ENCODE measurements at places on chromosomes 1 and 21. TPM values are rescaled to one million over a fixed set of nuclear protein-coding genes. Genes with fewer than 3 reads are reported as not detected.

DNA sequence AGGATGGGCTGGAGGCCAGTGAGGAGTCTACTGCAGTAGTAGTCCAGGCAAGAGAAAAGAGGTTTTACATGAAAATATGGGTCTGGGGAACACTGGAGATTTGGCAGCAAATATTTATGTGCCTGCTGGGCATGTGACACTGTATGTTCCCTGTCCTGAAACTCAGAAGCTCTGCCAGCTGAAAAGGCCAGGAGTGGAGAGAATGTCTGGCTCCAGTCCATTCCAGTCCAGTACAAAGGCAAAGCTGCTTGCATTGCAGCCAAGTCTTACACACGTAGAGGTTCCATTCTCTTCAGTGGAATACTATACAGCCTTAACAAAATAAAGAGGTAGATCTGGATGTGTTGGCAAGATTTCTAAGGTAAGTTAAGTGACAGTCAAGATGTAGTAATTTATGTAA, 7.5 kb upstream of the YBX1 start:
- H3K27me3 ChIP-seq = no peaks in the 10 kb centered on the region
- no peaks in the 10 kb centered on the region for H3K4me1 ChIP-seq
- peaks cover 2% of the 10 kb centered on the region for H3K36me3 ChIP-seq
- DNase-seq = no peak

- DNase-seq = no peak
- H3K36me3 ChIP-seq = no peaks in the 10 kb centered on the region
Observed at GRCh38 chr1:159851407-159851806, 11.1 kb downstream of the VSIG8 start.

SHISA4 gene
- total RNA-seq = 39.9 TPM

WNT2B gene
- 5.8 TPM for total RNA-seq

DNA sequence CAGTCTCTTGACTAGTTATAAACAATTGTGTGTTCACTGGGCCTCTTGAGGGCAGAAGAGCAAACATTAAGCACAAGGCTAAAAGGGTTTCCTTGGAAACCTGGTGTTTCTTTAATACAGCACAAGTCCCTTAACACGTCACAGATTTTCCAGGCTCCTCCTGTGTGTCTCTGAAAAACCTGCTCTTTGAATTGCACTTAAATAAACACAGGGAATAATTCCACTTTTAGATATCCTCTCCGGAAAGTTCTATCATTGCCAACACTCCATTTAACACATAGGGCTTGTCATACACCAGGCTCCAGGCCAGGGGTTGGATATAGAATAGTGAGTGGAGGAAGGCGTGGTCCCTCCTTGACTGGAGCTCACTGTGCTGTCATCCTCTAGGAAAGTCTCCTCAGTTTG, 442.6 kb downstream of the DSCAM start:
- no peak overlapping the region for H3K4me3 ChIP-seq
- no peaks in the 10 kb centered on the region for H3K4me1 ChIP-seq
- no peak for DNase-seq
- H3K27ac ChIP-seq = no peak overlapping the region
- no peaks in the 10 kb centered on the region for H3K36me3 ChIP-seq
- no peaks in the 10 kb centered on the region for H3K27me3 ChIP-seq

GRCh38 chr1:236978740-236979139, 25.5 kb downstream of the MT1HL1 start:
- no peaks in the 10 kb centered on the region for H3K36me3 ChIP-seq
- H3K4me3 ChIP-seq = no peak overlapping the region
- no peak overlapping the region for H3K27ac ChIP-seq
- H3K4me1 ChIP-seq = no peaks in the 10 kb centered on the region
- DNase-seq = no peak

TLR5 gene
- total RNA-seq = 20.9 TPM

DNA sequence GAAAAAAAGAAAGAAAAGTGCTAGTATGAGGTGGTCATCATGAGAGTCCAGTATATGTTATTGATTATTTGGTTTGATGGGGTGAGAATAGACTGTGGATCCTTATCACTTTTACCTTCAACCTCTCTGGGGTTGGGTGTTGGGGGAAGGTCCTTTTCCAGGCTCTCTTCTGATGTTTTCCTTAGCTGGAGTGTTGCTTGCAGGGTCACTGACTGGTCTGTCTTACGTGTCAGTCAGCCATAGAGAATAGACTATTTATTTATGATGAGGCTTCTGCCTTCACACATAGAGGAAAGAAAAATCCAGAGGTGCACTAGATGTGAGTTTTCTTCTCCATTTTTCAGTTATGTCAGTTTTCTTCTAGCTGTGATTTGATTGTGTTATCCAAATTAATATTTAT, 36.5 kb downstream of the MAP3K21 start:
- H3K4me1 ChIP-seq = no peaks in the 10 kb centered on the region
- DNase-seq = no peak
- peaks cover 2% of the 10 kb centered on the region for H3K36me3 ChIP-seq
- no peak overlapping the region for H3K4me3 ChIP-seq
- H3K27ac ChIP-seq = no peak overlapping the region

MX2 gene
- total RNA-seq = 21.8 TPM

All from aorta (tissue), 5 donors.